Fibroblast of skin of right quadriceps (primary cell): ENCODE measurements at places on chromosomes 6 and 20.

DNA sequence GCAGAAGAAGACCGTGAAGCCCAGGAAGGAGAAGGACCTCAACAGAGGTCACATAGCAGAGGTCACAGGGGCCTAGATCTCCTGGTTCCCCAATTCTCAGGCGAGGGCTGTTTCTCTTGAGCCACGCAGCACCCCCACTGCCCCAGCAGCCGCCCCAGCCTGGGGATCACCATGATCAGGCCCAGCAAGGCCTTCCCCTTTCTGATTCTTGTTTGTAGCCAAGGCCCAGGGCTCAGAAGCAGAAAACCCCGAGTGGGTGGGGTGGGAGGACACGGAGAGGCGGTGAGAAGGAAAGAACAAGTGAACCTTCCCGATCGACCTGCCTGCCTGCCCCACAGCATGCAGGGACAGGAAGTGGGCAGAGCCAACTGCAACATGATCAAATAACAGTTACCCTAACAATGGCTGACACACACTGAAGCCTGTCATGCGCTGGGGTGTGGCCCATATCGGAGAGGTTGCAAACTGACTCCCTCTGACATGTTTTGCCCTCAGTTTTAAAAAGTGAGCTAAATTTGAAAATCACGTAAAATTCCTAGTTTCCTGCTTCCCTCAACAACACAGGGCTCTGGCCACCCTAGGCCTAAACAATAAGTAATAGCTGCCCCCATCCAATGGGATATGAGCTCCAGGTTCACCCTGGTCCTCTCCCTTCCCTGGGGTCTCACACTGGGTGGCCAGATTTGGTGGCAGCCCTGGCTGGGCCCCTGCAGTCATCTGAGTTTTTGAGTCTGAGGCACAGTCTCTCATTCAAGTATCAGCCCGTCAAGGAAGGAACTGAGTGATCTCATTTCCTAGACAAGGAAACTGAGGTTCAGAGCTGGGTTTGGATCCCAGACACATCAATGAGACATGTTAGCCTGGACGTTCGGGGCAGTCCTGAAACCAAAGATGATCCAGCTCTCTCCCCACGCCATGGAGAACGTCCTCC, 6.5 kb downstream of the PEDS1 start:
- no peak for DNase-seq

GRCh38 chr20:56927127-56927526, 298.0 kb downstream of the TFAP2C start:
- DNase-seq, result no peak

DNA sequence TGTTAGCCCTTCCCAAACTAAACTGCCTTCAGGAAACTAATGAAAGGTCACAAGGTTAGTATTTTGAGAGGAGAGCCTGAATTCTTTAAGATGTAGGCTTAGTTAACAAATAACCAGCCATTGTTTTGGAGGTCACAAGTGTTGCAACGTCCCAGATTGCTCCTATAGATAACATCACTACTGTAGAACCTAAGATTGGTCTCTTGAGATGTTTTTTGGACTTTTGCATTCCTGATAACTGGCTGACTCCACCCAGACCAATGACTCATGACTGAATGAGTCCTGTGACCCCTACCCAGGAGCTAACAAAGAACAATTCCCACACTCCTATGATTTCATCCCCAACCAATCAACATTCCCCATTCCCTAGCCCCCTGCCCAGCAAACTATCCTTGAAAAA, 178.8 kb downstream of the SCP2D1 start:
- no peak for DNase-seq

- DNase-seq, result no peak
These were observed 53.4 kb downstream of the PTCHD4 start for GRCh38 chr6:48057601-48058000.

DNA sequence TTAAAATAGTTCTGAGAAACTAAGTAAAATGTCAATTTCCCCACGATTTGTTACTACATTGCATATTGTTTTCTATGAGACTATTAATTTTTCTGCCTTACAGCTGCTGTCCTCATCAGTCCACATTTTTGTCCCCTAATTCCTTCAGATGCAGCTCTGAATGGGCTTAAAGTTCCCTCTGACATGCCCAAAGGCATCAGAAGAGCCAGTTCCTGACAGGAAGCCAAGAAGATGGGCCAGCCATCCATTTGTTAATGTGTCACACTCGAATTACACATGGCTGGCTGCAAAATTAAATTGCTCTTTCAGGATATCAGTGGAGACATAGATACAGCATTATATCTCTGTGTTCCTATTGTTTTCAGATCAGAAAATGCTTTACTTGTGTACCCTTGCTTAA, 1223.0 kb downstream of the EPHA7 start:
- no peak for DNase-seq

DNA sequence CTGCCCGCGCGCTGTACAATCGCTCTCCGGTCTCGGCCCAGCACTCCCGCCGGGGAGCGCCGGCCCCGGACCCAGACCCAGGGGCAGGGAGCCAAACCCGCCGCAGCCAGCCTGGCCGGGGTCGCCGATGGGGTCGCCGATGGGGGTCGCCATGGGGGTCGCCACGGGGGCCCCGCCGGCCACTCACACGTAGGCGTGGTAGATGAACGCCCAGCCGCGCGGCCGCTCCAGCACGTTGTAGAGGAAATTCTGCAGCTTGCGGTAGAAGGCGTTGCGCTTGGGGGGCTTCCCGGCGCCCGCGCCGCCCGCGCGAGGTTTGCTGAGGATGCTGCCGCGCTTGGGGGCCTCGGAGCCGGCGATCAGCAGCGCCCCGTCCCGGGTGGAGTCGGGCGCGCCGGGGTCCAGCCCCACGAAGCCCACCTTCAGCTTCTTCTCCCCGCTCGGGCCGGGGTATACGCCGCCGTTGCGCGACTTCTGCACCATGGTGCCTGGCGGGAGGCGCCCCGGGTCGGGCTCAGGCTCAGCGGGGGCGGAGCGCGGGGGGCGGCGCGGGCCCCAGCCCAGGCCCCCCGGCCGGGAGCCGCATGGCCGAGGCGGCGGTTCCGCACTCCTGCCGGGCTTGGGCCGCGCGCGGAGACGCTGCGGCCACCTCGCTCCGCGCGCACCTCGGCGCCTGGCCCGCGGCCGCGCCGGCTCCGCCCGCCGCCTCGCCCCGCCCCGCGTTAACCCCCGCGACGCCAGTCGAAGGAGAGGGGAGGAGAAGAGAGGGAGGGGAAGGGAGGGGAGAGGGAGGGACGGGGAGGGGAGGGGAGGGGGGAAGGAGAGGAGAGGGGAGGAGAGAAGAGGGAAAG, at the start of gene KCNQ2:
KCNQ2 (minus strand) TSS at position 675 of the 851 bp plus-strand sequence; CDS start at position 483, 192 bp downstream.
- DNase-seq, result no peak

DNA sequence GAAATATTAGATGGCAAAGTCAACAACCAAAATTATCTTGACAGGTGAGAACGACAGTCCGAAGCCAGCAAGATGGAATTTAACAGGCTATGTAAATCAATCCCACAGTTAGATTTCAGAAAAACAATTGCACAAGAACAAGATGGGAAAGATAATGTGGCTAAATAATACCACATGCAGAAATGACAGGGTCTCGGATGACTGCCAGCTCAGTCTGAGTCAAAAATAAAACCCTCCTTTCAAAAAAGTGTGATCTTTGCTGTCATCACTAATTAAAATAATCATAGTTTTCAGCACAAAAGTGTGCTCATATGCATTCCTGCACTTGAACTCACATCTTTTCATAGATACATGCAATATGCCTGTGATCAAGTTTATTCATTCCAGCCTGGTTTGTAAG, 25.9 kb downstream of the FOXQ1 start:
- peak; percentile 84 for DNase-seq

GRCh38 chr6:1952740-1953360, 292.6 kb downstream of the GMDS start:
- DNase-seq, result peak; percentile 90

GRCh38 chr6:73732845-73733675, 37.1 kb downstream of the CD109 start:
- DNase-seq, result peak; percentile 72

- DNase-seq, result peak; percentile 84
These were observed at the start of gene FOXC1 for GRCh38 chr6:1609648-1610496. FOXC1 (plus strand) TSS chr6:1609915; CDS start chr6:1610446, 531 bp downstream.

DNA sequence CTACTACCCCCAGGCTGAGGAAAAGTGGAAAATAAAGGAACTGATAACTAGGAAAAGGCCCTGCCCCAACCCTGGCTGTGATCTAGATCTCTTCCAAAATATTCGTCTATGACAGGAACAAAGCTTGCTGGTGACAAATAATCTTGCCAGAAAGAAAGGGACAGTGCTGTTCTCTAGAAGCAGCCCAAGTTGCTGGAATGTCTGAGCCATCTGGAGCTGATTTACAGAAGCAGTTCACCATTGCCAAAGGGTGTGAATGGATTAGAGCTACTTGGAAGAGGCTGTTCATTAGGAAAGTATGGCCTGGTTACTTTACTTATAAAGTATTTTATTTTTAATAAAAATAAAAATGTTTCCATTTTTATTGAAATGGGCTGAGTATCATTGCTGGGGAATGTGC, 146.3 kb downstream of the EPM2A start:
- DNase-seq, result no peak

GRCh38 chr6:105896052-105896820, 189.9 kb upstream of the PRDM1 start:
- DNase-seq, result no peak

- DNase-seq, result no peak
These were observed 58.0 kb downstream of the GINS1 start for GRCh38 chr20:25465243-25466135.

- DNase-seq, result no peak
These were observed 20.1 kb downstream of the ACOT13 start for GRCh38 chr6:24686946-24687345.

DNA sequence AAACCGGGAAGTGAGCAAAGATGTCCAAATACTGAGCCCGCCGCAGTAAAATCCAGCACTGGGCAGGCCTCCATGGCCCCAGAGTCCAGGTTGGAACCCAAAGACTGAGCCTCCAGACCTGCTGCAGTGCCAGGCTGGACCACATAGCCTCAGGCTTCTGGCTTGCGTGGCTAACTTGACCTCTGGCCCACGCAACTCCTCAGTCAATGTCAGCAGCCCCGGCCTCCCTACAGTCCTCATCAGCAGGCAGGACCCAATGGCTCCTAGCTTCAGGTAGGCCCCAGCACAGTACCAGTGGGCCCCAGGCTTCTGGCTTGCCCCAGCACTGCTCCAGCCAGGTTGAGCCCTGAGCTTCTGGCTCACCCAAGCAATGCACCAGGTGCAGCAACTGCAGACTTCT, 245.1 kb upstream of the AFDN start:
- DNase-seq, result no peak

DNA sequence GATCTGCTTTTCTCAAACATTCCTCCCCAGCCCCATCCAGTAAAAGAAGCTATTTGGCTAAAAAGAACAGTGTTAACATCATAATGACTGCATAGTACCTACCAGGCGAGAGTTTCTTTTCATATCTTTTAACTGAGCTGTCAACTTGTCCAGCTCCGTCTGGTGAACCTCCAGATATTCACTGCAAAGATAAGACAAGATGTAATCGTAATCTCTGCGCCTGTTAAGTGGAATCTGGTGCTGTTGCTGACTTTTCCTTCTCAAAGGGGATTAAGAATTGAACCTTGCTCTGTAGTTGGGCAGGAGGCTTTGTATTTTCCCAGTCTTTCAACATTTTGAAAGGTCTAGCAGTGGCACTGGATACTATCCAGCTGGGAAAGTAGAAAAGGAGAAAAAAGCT, 63.0 kb downstream of the RIPOR2 start:
- DNase-seq, result no peak

DNA sequence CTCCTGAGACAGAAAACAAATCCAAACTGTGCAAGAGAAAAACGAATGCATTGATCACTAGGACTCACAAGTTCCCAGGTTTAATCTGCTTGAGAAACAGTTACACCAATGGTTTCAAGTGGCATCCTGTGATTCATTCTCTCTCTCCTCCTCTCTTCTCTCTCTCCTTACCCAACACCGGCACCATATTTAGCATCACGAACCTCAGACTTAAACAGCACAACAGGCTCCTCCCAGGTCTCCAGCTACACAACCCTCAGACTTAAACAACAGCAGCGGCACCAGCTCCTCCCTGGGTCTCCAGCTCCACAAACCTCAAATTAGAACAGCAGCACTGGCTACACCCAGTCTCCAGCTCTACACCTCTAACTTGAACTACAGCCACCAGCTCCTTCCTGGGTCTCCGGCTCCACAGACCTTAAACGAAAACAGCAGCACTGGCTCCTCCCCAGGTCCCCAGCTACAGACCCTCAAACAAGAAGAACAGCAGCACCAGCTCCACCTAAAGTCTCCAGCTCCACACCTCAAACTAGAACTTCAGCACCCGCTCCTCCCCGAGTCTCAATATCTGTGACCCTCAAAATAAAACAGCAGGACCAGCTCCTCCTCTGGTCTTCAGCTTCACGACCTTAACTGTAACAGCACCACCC, 355.9 kb downstream of the PREX1 start:
- DNase-seq, result no peak

DNA sequence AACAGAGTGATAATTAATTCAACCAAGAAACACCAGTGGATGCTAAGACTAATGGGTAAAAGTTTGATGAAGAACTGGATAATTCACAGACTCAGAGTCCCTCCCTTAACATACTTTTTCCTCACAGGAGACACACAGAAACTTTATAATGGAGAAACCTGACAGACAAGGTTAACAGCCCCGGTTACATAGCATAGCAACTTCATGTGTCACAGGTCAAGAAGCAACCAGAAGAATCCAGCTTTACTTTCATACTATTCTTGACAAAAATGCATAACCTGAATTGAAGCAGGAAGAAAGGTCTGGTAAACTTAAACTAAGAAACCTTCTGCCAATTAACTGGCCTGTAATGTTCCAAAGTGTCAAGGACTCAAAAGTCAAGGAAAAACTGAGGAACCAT, 375.9 kb downstream of the RNF144B start:
- no peak for DNase-seq

- peak; percentile 51 for DNase-seq
These were observed 90.7 kb upstream of the BEND6 start for GRCh38 chr6:56864171-56864616.

DNA sequence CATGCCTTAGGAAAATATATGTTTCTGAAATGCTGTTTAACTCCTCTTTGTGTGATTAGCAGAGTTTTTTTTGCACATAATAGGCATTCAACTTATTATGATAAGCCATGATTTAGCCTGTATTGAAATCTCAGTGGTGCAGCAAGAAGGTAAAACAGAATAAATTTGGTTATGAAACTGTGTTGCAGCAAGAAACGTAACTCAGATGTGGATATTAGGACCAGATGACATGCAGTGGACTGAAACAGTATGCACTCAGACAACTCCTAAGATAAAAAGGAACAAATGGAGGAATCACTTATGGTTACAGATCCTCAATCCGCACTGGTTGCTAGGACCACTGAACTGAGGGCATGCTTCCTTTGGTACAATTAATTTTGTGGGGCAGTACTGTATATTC, 254.2 kb upstream of the HSF2 start:
- DNase-seq, result no peak

- DNase-seq, result no peak
These were observed 97.8 kb downstream of the PACRG start for GRCh38 chr6:162825597-162825996.
